ENCODE measurements at places on chromosomes 12 and 14.

DNA sequence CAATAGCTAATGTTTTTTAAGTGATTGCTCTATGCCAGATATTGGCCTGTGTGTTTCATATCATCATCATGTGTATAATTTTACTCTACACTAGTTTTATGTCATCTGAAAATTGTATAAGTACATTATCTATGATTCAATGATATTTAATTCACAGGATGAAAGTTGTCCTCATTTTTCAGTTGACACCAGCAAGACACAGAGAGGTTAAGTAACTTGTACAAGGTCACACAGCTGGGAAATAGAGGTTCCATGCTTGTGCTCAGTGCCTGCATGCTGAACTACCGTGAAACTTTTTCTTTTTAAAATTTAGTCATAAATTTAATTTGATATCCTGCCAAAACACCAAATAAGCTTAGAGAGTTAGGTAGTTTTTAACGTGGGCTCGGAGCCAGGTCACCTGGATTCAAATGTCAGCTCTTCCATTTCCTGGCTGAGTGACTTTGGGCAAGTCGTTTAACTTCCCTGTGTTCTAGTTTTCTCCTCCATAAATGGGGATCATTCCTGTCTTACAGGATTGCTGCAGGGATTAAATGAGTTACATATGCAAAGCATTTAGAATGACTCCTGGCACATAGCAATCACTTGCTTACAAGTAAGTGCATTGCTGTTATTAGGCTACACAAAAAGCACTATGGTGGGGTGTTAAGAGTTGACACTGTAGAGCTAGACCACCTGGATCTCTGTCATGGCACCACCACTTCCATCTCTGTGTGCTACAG lies 183.9 kb downstream of the ETV6 start:
- peaks cover 23% of the 10 kb centered on the region for H3K36me3 ChIP-seq
- no peak for ATAC-seq
- no peak overlapping the region for H3K27ac ChIP-seq
- H3K4me3 ChIP-seq = no peak overlapping the region
- peaks cover 57% of the 10 kb centered on the region for H3K4me1 ChIP-seq

GRCh38 chr12:47770086-47770726 lies 2.8 kb upstream of the SLC48A1 start:
- H3K4me1 ChIP-seq = peaks cover 22% of the 10 kb centered on the region
- ATAC-seq = no peak
- H3K27ac ChIP-seq = no peak overlapping the region
- no peaks in the 10 kb centered on the region for H3K27me3 ChIP-seq
- H3K36me3 ChIP-seq = no peaks in the 10 kb centered on the region
- no peak overlapping the region for H3K4me3 ChIP-seq

DNA sequence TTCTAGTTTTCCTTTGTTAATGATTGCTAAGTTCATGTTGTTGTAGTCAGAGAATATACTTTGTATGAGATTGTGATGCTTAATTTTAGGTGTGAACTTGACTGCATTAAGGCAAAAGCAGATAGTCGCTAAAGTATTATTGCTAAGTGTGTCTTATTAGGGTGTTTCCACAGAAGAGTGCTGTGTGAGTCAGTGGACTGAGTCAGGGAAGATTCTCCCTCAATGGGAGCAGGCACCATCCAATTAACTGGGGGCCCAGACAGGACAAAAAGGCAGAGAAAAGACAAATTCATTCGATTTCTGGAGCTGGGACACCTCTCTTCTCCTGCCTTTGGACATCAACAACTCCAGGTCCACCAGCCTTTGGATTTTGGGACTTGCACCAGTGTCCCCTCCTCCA lies 48.5 kb downstream of the BAZ1A start:
- no peak overlapping the region for H3K4me3 ChIP-seq
- H3K36me3 ChIP-seq = peaks cover 61% of the 10 kb centered on the region
- no peak overlapping the region for H3K27ac ChIP-seq
- ATAC-seq = no peak
- peaks cover 26% of the 10 kb centered on the region for H3K4me1 ChIP-seq

- peaks cover 33% of the 10 kb centered on the region for H3K4me1 ChIP-seq
- H3K36me3 ChIP-seq = no peaks in the 10 kb centered on the region
- peak; percentile 24 for ATAC-seq
- H3K27ac ChIP-seq = peak overlapping the region; percentile 89
- no peaks in the 10 kb centered on the region for H3K27me3 ChIP-seq
- peak overlapping the region; percentile 96 for H3K4me3 ChIP-seq
Measured at GRCh38 chr12:95216711-95217376, 423 bp downstream of the FGD6 start.

GRCh38 chr12:100156731-100157426 lies 14.2 kb upstream of the BLTP3B start:
- peak; percentile 36 for ATAC-seq
- no peaks in the 10 kb centered on the region for H3K27me3 ChIP-seq
- H3K4me3 ChIP-seq = no peak overlapping the region
- H3K27ac ChIP-seq = no peak overlapping the region
- peaks cover 11% of the 10 kb centered on the region for H3K36me3 ChIP-seq
- H3K4me1 ChIP-seq = peaks cover 12% of the 10 kb centered on the region

DNA sequence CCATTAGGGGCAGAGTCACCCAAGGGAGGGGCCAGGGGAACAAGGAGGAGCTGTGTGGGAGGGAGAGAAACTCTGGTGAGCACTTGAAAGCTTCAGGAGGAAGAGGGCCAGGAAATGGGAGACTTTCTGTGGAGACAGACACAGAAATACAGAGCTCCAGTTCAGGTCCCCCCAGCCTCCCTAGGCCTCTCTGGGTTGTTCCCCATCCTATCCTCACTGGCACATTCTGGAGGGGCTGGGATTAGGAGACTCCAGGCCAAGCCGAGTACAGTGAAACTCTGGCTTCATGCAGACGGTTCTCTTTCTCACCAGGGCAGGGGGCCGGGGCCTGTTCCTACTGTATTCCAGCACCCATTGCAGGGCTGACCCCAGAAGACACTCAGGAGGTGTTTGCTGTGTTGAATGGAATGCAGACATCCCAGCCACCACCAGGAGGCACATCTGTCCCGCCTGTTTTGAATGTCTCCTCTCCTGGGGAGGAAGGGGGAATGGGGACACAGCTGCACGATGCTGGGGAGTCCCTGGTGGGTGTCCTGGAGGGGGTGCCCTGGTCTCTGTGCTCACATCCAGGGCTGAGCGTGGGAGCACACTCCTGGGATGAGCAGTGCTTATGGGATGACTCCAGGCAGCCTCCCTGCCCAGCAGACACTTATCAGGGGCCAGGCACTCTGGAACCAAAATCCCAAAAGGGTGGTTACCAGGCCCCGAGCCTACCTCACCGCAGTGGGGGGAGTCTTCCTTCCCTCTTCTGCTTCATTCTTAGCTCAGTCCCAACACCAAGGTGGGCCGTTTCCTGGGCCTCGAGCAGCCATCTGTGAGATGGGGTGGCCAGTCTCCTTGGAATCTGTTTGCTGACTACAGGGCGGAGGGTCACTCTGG lies 5.5 kb upstream of the KRT84 start:
- ATAC-seq = no peak
- peaks cover 20% of the 10 kb centered on the region for H3K27me3 ChIP-seq
- H3K27ac ChIP-seq = no peak overlapping the region
- no peak overlapping the region for H3K4me3 ChIP-seq
- no peaks in the 10 kb centered on the region for H3K36me3 ChIP-seq

DNA sequence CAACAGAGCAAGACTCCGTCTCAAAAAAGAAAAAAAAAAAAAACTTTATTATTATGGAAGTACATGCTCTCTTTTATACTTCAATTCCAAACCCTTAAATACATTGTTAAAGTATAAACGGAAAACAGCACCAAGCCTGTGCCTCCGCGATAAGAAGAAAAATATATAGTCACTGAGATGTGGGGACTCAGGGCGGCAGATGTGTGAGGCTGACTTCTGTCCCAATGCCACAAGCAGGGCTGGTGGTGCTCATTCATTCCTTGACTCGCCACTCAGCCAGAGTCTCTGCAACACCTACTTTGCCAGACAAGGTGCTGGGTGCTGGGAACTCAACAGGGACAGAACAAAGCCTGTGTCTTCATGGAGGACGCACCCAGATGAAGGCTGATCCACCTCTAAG lies 13.8 kb downstream of the LGMN start:
- no peak overlapping the region for H3K27ac ChIP-seq
- H3K4me1 ChIP-seq = peaks cover 17% of the 10 kb centered on the region
- H3K36me3 ChIP-seq = peaks cover 26% of the 10 kb centered on the region
- no peak for ATAC-seq
- H3K27me3 ChIP-seq = no peaks in the 10 kb centered on the region

GRCh38 chr12:3417113-3417512 lies 73.9 kb upstream of the PRMT8 start:
- no peak overlapping the region for H3K4me3 ChIP-seq
- peaks cover 50% of the 10 kb centered on the region for H3K27me3 ChIP-seq
- H3K27ac ChIP-seq = no peak overlapping the region
- H3K36me3 ChIP-seq = no peaks in the 10 kb centered on the region
- no peak for ATAC-seq

DNA sequence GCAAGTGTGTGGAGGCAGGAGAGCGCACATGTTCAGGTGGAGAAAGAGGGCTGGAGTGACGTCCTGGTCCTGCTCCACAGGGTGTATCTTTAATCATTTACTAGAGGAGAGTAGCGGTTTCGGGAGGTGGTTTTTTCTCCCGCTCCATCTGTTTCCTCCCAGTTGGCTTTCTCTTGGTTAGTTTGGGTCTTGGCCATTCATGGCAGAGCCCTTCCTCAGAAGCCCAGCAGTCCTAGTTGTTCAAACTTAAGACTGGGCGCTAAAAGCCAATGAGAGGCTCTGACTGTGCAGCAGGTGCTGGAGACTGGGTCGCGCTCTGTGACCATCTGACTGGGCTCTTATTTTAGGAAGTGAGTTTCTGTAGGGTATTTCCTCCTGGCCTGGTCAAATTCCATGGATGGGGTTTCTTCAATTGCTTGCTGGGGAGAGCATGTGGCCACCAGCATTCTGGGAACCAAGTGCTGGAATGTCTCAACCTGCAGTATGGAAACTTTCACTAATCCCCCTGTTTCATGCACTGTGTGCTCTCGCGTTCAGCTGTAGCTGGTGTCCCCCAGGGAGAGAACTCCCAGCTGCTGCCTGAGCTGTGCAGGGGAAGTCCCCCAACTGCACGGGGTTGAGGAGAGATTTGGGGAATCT lies 27.4 kb upstream of the TSPAN9 start:
- peak; percentile 78 for ATAC-seq
- H3K4me1 ChIP-seq = peaks cover 16% of the 10 kb centered on the region
- H3K27me3 ChIP-seq = peaks cover 44% of the 10 kb centered on the region
- H3K36me3 ChIP-seq = no peaks in the 10 kb centered on the region
- H3K27ac ChIP-seq = no peak overlapping the region

DNA sequence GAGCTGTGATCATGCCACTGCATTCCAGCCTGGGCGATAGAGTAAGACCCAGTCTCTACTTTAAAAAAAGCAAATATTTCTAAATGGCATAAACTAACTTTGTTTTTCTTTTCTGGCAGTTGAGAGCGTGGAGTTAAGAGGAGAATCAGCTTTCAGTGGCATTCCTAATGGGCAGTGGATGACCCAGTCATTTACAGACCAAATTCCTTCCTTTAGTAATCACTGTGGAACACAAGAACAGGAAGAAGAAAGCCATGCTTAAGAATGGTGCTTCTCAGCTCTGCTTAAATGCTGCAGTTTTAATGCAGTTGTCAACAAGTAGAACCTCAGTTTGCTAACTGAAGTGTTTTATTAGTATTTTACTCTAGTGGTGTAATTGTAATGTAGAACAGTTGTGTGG lies 21.2 kb downstream of the TDG start:
- H3K27ac ChIP-seq = no peak overlapping the region
- no peaks in the 10 kb centered on the region for H3K4me1 ChIP-seq
- no peaks in the 10 kb centered on the region for H3K27me3 ChIP-seq
- peaks cover 20% of the 10 kb centered on the region for H3K36me3 ChIP-seq

DNA sequence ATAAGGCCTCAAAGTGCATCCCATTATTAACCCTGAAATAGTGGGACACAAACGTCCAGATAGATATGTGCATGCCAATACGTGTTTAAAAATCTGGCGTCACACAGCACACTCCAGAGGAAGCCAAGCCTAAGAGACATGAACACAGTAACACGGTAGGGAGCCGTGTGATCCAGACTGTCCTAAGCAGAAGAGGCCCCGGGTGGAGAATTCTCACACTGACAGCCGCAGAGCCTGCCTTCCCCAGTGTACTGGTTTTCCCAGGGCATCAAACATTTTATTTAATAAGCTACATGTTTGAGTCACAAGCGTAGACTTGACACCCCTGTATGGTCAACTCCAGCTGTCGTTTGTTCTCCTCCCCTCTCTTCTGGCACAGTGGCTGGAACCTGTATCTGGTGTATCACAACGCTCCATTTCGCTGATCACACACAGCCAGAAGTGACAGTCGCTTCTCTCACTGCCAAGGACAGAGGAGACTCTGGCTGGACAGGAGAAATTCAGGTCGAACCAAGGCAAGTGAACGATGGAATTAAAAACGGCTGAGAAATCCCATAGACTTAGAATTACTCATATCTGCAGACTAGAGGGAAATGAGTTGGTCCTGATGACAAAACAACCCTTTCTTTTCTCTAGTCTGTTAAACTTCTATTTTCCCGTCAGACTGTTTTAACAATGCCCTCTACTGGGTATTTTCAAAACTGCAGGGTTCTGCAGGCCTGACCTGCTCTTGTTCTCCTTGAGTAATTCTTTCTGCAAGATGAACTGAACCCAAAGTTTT lies 359.9 kb downstream of the RGS6 start:
- H3K36me3 ChIP-seq = no peaks in the 10 kb centered on the region
- no peak overlapping the region for H3K4me3 ChIP-seq
- peaks cover 66% of the 10 kb centered on the region for H3K27me3 ChIP-seq
- H3K4me1 ChIP-seq = no peaks in the 10 kb centered on the region
- peak; percentile 27 for ATAC-seq

- H3K27me3 ChIP-seq = peaks cover 17% of the 10 kb centered on the region
- ATAC-seq = no peak
- H3K36me3 ChIP-seq = no peaks in the 10 kb centered on the region
- H3K4me1 ChIP-seq = no peaks in the 10 kb centered on the region
- H3K27ac ChIP-seq = no peak overlapping the region
Measured at GRCh38 chr12:75935539-75936242, 95.9 kb downstream of the PHLDA1 start.

- no peak overlapping the region for H3K27ac ChIP-seq
- no peak overlapping the region for H3K4me3 ChIP-seq
- H3K4me1 ChIP-seq = peaks cover 34% of the 10 kb centered on the region
- no peaks in the 10 kb centered on the region for H3K36me3 ChIP-seq
- H3K27me3 ChIP-seq = no peaks in the 10 kb centered on the region
- ATAC-seq = no peak
Measured at GRCh38 chr12:6843118-6843902, 2.6 kb downstream of the GNB3 start.

All from stimulated activated memory B cell treated with anti-CD40 and anti-IgM and Interleukin-4, amounts not matched to agents 10 μg/mL and 1 μg/mL and 100 μg/mL, for 72 hours (primary cell).